ENCODE measurements at places on chromosomes 6 and 20.

GRCh38 chr20:16209357-16209756 is 363.9 kb downstream of the KIF16B start:
- DNase-seq = no peak

- DNase-seq = no peak
Measured at GRCh38 chr6:108294297-108294726, 542 bp upstream of the AFG1L start.

DNA sequence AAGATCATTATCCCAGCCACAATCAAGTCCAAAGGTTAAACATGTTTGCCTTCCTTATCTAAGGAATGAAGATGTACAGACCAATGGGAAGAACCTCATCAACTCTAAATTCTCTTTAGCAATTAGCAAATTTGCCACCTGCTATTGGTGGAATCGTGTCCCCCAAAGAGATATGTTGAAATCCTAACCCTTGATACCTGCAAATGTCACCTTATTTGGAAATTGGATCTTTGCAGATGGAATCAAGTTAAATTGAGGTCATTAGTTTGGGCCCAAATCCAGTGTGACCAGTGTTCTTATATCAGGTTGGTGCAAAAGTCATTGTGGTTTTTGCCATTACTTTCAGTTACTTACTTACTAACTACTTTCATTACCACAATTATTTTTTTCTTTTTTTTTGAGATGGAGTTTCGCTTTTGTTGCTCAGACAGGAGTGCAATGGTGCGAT is 31.3 kb downstream of the KLHL31 start:
- no peak for DNase-seq

DNA sequence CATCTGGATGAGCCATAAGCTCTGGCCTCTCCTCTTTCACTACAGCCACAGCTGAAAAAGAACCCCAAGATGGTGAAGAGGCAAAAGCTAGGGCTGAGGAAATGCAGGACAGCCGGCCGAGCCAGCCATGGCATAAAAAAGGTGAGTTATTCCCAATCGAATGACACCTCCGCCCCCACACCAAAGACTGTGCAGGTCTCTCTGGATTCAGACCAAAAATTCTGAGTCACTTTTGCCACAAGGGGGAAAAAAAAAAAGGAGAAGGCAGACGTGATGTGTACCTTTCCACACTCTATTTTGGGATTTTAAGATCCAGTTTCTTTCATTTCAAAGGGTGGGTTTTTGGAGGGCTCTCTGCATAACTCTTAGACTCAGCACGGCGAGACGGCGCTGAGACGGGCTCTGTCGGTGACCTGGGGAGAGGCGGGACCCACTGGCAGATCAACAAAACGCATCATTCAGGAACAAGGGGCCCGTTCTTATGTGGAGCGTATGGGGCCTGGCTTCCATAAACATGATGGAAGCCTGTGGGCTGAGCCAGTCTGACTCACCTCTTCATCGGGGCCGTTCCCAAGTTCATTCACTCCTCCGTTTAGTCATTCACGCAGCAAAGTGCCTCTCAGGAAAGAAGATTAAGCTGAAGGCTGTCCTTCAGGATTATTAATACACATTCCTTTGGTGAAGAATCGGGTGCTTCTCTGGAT is 54.8 kb downstream of the NFATC2 start:
- peak; percentile 93 for DNase-seq

GRCh38 chr6:37463110-37463509 is 30.1 kb downstream of the CMTR1 start:
- no peak for DNase-seq

- DNase-seq = peak; percentile 40
Measured at GRCh38 chr20:5504061-5504739, 187.4 kb upstream of the PROKR2 start.

GRCh38 chr6:26224940-26225847 is 138.0 kb downstream of the HFE start:
- DNase-seq = peak; percentile 93

DNA sequence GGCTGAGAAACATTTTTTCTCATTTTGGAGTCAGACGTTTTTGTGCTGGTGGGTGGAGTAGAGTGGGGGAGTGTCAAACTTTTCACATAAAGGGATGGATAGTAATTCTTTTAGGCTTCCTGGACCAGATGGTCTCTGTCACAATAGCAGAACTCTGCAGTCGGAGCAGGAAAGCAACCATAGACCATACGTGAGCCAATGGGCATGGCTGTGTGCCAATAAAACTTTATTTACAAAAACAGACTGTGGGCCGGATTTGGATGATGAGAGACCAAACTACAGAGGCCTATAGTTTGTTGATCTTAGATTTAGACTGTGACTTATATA is 70.8 kb upstream of the SLC22A23 start:
- DNase-seq = no peak

- DNase-seq = no peak
Measured at GRCh38 chr6:169277619-169278018, 24.0 kb upstream of the THBS2 start.

GRCh38 chr20:51914758-51915157 is 112.4 kb upstream of the SALL4 start:
- no peak for DNase-seq

DNA sequence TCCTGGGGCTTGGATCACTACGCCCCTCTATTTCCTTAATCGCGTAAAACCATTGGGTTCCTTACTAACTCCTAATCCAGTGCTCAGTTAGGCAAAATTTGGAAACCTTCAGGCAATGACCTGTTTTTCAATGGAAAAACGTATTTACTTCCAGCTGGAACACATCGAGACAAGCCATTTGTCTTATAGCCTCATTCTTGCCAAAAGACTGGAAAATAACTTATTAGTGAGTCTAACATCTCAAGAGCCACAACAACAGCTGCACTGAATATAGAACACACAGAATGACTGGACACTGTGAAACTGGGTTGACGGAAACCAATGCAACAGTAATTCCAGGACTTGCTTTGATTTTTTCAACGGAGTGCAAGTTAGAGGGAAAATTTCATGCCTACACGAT is 125.2 kb upstream of the MAP3K7 start:
- DNase-seq = no peak

GRCh38 chr20:52904837-52905236 is 67.3 kb upstream of the TSHZ2 start:
- no peak for DNase-seq

DNA sequence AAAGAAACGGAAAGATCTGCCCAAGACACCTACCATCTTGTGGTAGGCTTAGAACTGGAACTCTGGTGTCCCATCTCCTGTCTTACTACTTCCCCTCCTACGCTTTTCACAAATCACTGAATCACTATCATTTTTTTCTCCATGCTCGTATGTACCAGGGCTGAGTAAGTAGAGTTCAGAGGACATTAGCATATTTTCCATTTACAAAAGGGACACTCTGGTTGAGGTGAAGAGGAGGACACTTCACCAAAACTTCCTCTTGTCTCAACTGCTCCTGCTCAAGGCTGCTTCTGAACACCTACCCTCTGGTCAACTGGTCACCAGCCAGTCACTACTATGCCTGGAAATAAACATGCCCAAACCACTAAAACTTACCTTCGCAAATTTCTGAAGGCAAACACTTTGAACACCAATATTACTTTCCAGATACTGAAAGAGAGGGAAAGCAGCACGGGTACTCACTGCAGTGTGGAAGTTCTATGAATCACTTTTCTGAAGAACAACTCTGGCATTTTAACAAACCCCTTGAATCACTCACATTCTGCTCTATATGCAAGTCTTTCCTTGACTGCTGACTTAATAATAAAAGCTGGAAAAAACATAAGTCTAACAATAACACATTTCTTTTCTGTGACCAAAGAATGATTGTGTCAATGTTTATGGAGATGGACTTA is 123.3 kb downstream of the INSM1 start:
- DNase-seq = peak; percentile 71

DNA sequence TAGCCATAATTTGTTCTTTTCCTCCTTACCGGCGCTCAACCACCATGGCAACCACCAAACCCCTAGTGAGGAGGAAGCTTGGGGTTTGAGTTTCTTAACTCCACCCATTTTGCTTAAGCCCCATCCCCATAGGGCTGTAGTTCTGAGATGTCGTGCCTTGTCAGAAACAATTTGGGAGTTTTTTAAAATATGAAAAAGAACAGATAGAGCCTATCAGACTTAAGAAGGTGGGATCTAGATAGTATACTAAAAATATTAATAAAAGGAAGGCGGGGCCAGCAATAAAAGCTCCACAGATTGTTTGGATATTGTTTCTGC is 5.6 kb downstream of the BRD2 start:
- peak; percentile 83 for DNase-seq

Data from iris pigment epithelial cell (primary cell).